ENCODE measurements at places on chromosomes 4 and X.

GRCh38 chrX:149720021-149720689 is 8.3 kb downstream of the MAGEA11 start:
- peak; percentile 94 for DNase-seq

- no peak for DNase-seq
These were observed 124.1 kb downstream of the SPCS3 start for GRCh38 chr4:176443646-176444409.

GRCh38 chr4:186109245-186109644 is 4.7 kb downstream of the FAM149A start:
- no peak for DNase-seq

GRCh38 chr4:7357323-7357722 is 77.4 kb downstream of the PSAPL1 start:
- peak; percentile 25 for DNase-seq

- DNase-seq: peak; percentile 72
These were observed 106.7 kb downstream of the ADRA2C start for GRCh38 chr4:3872834-3873313.

DNA sequence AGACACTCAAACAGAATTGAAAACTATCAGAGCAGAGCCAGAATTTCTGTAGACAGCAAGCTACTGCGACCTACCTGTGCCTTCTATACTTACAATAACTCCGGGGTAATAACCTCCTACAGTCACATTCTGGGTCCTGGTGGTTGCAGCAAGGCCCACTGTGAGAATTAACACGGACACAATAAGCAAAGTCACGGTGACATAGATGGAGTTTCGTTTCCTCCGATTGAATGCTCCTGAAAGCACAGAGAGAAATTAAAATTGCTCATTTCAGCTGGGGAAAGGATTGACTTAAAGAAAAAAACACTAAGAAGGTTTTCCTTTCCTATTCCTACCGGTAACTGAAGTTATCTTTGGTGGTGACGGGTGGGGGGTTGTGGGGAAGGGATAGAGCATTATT is 7.0 kb downstream of the TMEM255A start:
- no peak for DNase-seq

- DNase-seq: no peak
These were observed 173.7 kb downstream of the GPAT3 start for GRCh38 chr4:83709627-83710026.

- DNase-seq: peak; percentile 39
These were observed 1.3 kb downstream of the NEUROG2 start for GRCh38 chr4:112514647-112515197.

DNA sequence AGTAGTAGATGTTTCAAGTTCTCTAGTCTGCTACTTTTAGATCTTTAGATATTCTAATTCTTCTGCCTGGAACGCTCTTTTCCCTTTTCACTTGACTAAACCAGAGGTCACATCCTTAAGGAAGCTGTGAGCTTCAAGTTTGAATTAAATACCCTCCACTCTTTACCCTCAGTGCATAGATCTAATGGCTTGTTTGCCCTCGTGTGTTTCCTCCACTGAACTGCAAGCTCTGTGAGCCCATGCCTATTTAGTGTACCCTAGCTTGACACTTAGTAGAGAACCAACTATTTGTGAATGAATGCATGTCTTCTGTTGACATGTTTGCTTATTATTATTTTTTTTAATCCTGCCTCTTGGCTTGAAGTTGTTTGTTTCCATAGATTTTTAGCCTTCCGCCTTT is 138.3 kb downstream of the PDE5A start:
- peak; percentile 73 for DNase-seq

DNA sequence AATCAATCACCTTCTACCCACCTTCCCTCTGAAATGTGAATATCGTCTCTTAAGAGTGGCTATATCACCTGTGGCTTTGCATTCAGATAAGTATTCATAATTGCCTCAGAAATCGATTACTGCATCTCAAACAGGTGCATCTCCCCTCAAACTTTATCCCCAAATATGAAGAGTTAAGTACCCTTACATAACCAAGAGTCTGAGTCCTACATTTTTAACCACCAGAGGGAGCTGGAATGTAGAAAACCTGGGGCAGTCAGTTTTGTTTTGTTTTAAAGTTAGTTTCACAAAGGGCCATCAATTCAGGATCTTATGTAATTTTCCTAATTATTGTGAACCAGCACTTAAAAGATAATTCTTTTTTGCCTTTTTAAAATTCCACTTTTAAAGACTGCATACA is 5.7 kb downstream of the TCEANC start:
- peak; percentile 39 for DNase-seq

DNA sequence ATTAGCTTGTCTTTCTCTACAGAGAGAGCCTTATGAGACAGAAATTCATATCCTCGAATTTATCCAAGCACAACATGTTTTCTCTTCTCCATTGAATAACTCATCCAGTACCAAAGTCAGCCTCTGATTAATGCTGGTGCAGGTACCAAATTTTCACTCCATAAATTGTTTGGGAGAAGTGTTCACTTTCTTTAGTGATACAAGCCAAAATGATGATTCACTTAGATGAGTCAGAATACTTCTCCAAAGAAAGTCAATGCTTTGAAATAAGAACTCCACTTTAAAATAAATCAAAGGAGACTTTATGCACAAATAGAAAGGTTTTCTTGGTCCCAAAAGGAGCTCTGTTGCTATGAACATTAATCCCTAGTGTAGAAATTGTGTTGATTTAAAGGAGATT is 60.2 kb downstream of the MAOB start:
- DNase-seq: no peak

GRCh38 chrX:7262551-7262950 is 114.6 kb upstream of the PUDP start:
- DNase-seq: no peak

GRCh38 chr4:39865280-39865679 is 112.4 kb downstream of the PDS5A start:
- DNase-seq: no peak

- DNase-seq: no peak
These were observed 1700.6 kb upstream of the TENM3 start for GRCh38 chr4:180542445-180543100.

DNA sequence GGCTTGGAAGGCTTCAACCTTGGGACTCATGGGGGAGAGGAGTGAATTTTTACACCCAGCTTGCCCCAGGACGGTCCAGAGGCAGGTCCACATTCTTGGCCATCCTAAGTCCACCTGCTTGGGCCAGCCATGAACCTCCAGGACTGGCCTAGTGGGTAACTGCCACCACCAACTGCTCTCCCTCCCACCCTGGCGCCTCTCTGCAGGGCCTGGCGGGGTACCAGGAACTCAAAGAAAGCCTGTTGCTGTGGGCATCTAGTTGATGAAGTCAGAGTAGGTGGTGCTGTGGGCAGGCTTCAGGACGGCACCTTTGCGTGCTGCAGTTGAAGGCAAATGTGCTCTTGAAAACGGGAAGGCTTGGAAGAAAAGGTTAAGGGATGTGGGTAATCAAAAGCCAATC is 12.0 kb downstream of the BCOR start:
- no peak for DNase-seq

DNA sequence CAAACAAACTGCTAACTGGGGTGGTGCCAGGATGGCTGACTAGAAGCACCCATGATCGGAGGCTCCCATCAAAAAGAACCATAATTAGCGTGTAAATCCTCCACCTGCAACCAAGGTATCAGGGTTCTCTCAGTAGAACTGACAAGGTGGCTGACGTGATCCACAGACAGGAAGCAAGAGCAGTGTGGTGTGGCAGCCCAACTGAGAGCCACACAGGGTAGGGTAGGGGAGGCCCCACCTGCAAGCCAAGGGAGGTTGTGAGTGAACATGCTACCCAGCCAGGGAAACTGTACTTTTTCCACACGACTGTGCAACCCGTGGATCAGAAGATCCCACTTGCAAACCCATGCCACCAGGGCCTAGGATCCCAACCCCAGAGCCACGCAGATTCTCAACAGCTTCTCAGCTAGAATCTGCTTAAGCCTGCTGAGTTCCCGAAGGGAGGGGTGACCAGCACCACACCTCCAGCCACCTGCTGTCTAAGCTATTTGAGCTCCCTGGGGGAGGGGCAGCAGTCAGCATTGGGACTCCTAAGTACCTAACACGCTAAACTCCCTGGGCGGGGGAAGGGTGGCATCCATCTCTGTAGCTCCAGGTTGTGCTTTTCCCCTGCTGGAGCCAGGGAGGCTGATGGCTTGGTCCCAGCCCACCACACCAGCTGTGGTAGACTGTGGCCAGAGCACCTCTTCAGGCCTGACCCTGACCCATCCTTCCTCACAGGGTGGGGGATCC is 425.1 kb downstream of the GPM6A start:
- DNase-seq: peak; percentile 75

GRCh38 chr4:6366581-6366980 is 96.9 kb downstream of the WFS1 start:
- no peak for DNase-seq

DNA sequence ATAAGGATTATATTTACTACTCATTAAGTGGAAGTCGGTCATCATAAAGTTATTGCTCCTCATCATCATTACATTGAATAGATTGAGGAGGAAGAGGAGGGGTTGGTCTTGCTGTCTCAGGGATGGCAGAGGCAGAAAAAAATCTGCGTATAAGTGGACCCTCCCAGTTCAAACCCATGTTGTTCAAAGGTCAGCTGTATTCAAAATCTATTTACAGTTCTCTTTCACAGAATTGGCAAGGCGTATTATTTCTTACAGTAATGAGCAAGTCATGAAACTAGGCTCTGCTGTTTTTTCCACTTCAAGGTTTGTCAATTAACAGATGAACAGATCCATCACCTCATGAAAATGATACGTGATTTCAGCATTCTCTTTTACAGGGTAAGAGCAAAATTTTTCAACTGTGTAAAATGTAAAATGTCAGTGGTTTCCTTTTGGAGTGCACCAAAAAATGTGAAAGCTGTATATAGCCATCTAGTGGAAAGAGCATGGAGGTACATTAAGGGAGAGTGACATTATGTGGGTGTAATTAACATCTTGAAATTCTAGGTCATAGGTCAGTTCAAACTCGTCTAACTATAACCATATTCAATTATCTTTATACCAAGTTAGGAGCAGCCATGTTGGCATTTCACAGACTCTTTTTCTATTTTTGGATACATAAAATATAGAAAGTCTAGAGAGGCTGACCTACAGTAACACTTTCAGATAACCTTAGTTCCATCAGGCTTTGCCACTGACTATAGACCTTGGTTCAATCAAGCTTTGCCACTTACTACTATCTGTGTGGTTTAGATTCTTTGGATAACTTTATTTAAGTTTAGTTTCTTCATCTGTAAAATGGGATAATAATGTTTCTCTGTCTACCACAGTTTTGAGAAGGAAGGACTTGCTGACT is 30.1 kb downstream of the NEIL3 start:
- peak; percentile 36 for DNase-seq

GRCh38 chr4:94974773-94975172 is 217.0 kb downstream of the BMPR1B start:
- DNase-seq: no peak

GRCh38 chrX:7055386-7056137 is 92.0 kb upstream of the STS start:
- no peak for DNase-seq

- DNase-seq: no peak
These were observed 7.6 kb downstream of the FAT4 start for GRCh38 chr4:125322366-125322730.

GRCh38 chr4:76216975-76217814 is 3.6 kb upstream of the SCARB2 start:
- DNase-seq: no peak

- DNase-seq: peak; percentile 32
These were observed 60.8 kb upstream of the TBC1D9 start for GRCh38 chr4:140816806-140817510.

DNA sequence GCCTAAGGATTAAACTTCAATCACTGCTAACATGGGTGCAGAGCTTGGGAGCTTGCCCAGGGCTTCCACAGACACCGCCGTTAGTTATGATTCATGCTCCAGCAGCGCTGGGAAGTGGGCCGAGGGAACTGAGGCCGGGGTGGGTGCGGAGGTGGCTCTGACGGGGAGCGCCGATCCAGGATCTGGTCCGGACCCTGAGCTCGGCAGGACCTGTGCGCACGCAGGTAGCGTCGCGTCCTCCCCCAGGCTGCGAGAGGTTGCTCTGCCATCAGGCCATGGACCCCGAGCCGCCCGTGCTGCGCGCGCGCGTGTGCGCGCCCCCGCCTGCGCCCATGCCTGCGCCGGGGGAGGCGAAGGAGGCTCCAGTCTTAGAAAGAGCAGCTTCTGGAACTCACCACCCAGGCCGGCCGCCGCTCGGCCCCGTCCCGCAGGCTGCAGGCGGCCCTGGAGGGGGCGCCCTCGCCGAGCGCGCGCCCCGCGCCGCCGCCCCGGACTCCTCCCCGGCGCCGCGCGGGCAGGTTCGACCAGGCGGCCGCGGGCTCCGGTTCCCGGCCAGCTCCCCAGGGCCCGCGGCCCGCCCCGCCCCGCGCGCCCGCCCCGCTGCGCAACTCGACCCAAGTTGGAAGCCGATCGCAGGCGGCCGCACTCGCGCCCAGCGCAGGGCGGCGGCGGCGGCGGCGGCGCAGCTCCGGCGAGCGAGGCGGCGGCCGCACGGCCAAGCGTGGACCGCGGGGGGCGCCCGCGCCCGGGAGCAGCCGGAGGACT is 732 bp upstream of the ADRA2C start:
- peak; percentile 79 for DNase-seq

- peak; percentile 77 for DNase-seq
These were observed 194.7 kb downstream of the CPEB2 start for GRCh38 chr4:15197005-15197404.

DNA sequence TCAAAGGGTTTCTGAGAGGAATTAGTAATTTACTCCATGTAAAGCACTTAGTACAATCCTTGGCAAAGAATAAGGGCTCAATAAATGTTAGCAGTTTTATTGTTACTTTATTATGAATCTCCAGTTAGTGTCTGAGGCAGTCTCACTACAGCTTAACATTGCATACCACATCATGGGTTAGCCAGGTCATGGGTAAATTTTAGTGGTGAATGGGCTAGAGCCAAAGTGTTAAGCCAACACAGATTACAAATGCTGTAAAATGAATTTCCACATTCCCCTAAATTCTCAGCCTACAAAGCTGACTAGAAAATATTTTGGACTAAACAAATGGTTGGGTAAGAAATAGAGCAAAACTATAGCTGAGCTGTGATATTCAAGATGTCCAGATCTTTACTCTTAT is 72.4 kb downstream of the NRK start:
- DNase-seq: no peak

DNA sequence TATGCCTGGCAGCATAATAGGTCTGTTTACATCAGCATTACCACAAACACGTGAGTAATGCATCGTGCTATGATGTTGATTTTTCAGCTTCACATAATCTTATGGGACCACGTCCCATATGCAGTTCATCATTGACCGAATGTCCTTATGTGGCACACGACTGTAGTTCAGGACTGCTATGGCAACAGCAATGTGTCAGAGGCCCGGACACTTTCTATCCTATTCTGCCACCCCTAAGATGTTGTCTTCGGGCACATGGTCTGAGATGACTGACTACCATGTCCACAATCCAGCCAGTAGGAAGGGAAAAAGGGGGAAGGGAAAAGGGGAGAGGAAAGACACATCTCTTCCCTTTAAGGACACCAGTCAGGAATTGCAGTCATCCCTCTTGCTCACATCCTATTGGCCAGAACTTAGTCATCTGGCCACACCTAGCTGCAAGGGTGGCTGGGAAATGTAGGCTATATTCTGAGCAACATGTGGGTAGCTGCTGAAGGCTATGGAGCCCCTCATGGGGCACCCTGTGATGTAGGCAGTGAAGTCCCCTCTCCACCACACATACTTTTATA is 196.0 kb upstream of the RBPJ start:
- peak; percentile 30 for DNase-seq
